ENCODE measurements at places on chromosomes 6 and 20.
A peak's percentile ranks its signal among the peaks of the same experiment; 100 is the strongest.

GRCh38 chr6:26044140-26045064, 42.8 kb upstream of the HFE start:
- DNase-seq, result no peak

DNA sequence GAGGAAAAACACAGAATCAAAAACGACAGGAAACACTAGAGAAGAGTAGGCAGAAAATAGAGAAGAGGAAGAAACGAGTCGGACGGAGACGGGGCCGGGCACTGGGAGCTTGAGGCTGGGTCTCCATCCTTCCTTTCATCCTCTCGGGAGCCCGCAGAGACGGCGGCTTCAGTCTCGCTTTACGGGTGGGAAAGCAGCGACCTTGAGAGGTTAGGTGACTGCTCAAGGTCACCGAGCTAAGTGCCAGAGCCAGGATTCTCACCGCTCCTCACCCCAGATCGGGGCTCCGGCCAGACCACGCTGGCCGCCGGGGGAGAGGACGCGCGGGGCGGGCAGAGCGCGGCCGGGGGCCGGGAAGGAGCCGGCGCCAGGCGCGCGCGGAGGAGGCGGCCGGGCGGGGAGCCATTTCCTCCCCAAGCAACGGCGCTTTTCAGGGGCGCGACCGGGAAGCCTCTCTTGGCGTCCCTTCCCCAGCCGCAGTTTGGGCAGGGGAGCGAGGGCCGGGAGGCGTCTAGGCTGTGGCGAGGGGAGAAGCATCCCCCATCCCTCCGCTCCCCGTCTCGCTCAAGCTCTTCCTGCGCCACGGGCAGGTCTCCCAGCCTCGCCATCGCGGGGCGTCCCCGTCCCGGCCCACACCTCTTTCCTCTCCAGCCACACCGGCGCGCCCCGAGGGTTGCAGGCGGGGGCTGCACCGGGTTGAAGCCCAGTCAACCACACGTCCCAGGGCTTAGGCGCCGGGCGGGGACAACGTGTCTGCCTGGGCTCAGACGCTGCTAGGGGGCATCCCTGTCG, 24.1 kb upstream of the MAP3K7 start:
- no peak for DNase-seq

DNA sequence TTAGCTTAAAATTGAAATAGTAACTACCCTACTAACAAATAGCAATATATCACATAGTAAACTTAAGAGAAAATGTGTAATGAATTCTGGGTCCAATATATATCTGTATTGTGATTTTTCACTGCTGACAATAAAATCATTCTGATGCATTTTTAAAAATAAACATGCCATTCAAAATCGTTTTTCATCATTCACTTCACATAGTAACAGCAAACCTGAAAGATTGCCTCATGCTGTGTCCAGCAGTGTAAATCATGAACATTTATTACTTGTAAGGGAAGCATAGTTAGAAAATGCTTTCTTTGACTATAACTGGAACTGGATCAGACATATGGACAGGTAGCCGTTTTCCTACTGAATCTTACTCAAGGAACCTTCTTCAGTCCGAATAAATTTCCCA, 446.1 kb downstream of the UTRN start:
- no peak for DNase-seq

GRCh38 chr6:163432300-163432699, 17.8 kb downstream of the QKI start:
- DNase-seq, result no peak

DNA sequence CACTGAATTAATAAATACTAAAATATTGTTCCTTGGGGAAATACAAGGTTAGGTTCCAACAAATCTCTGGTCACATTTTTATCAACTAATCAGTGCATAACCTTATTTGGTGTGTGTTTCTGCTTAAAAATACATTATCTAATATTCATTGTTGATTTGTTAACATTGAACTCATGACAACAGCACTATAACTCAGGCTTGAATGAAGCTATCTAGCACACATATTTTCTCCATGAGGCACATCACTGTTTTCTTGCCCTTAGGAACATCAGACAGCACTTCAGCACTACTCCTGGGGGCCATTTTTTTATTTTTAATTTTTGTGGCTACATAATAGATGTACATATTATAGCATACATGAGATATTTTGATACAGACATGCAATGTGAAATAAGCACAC, 277.2 kb upstream of the NT5E start:
- no peak for DNase-seq

GRCh38 chr6:85641522-85641896, 1.2 kb downstream of the SYNCRIP start:
- DNase-seq, result peak; percentile 47

GRCh38 chr6:167826896-167827582, at the start of gene AFDN:
AFDN (plus strand) TSS chr6:167826911; CDS start chr6:167827133, 222 bp downstream.
- DNase-seq, result no peak

- DNase-seq, result peak; percentile 60
These were observed 21.5 kb downstream of the FERMT1 start for GRCh38 chr20:6101346-6101745.

GRCh38 chr6:12869816-12870432, 153.4 kb downstream of the PHACTR1 start:
- no peak for DNase-seq

GRCh38 chr20:59948828-59949720, 8.9 kb downstream of the FAM217B start:
- DNase-seq, result peak; percentile 62

DNA sequence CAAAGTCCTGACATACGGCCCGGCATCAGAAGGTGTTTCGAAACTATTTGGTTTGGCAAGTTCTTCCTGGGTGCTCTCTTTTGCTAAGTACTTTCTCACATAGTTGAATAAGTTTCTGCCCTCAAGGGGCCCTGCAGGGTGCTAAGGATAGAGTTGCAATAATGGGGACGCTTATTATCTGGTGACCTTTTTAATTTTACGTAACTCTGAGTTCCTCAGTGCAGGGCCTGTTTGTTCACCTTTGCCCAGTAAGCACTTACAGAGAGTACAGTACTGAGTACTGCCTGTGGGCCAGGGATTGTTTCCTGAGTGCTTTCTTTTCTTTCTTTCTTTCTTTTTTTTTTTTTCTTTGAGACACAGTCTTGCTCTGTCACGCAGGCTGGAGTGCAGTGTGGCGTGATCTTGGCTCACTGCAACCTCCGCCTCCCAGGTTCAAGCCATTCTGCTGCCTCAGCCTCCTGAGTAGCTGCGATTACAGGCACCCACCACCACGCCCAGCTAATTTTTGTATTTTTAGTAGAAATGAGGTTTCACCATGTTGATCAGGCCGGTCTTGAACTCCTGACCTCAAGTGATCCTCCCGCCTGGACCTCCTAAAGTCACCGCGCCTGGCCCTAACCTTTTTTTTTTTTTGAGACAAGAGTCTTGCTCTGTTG, 4.5 kb upstream of the PXMP4 start:
- peak; percentile 46 for DNase-seq

- no peak for DNase-seq
These were observed 49.5 kb upstream of the ANKEF1 start for GRCh38 chr20:9985281-9985680.

GRCh38 chr6:7151381-7151780, 43.6 kb downstream of the RREB1 start:
- no peak for DNase-seq

DNA sequence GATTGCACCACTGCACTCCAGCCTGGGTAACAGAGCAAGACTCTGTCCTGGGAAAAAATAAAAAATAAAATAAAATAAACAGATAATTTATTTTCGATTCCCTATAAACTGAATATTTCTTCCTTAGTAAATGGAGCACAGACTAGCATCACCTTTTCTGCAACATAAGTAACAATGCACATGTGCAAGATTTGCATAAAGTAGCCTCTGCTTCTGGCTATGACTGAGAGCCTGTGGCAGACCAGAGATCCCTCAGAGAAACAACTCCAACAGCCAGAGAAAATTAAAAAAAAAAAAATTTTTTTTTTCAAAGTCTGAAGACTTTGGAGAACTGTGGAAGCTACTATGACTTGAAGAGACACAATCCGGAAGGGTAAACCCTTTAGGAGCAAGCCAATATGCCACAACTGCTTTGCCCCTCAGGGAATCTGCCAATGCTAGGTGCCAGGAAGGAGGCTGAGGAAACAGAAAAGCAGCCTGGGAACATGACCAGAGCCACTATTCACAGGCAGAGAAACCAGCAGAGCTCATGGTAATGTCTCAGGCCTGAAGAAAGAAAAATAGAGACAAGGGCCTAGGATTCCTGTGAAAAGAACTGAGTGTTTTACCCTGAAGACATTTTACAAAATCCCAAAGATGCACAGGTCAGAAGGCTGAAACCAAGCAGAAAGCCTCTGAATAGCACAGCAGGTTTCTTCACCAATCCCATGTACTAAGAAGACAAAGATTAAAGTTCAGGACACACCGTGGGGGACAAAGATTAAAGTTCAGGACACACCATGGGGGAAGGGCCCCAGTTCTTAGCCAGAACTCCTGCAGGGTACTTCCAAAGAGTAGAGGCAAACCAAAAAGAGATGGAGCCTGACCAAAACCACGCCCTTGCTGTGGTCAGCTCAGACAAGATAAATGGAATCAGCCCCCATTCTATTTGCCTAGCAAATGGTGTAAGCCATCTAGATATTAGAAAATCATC, 25.8 kb downstream of the B4GALT5 start:
- DNase-seq, result no peak

- DNase-seq, result no peak
These were observed 14.1 kb downstream of the DYNLRB1 start for GRCh38 chr20:34530342-34530741.

DNA sequence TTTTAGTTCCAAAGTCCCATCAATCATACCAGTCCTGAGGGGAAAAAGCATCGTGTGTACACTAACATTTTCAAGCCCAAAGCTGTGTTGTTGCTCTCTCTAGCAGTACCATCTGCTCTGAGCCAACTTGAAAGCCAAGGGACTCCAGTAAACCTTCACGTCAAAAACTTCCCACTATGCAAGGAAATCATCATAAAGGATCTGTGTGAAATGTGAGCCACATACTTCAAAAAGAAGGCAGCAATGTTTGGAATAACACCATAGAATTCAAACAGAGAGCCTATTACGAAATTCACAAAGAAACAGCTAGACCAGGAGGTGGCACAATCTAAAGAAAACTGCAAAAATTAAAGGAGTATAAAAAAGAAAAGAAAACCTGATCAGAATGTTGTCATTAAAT, 399.8 kb upstream of the EPHA7 start:
- no peak for DNase-seq

DNA sequence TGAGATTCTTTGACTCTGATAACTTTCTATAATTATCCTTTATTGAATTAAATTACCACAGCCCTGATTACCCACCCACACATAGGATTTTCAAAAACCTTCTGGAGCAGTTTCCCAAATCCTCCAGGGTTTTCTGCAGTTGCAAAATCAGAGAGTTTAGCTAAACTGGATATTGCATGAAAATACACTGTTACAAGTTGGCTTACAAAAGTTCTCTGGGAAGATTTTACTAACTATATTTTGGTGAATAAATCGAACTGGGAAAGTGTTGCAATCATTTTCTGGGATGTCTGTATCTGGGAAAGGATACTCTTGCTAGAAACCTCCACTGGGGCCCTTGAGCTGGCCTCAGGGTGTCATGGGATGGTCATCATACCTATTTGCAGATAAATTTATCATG, 97.6 kb upstream of the STMND1 start:
- no peak for DNase-seq

DNA sequence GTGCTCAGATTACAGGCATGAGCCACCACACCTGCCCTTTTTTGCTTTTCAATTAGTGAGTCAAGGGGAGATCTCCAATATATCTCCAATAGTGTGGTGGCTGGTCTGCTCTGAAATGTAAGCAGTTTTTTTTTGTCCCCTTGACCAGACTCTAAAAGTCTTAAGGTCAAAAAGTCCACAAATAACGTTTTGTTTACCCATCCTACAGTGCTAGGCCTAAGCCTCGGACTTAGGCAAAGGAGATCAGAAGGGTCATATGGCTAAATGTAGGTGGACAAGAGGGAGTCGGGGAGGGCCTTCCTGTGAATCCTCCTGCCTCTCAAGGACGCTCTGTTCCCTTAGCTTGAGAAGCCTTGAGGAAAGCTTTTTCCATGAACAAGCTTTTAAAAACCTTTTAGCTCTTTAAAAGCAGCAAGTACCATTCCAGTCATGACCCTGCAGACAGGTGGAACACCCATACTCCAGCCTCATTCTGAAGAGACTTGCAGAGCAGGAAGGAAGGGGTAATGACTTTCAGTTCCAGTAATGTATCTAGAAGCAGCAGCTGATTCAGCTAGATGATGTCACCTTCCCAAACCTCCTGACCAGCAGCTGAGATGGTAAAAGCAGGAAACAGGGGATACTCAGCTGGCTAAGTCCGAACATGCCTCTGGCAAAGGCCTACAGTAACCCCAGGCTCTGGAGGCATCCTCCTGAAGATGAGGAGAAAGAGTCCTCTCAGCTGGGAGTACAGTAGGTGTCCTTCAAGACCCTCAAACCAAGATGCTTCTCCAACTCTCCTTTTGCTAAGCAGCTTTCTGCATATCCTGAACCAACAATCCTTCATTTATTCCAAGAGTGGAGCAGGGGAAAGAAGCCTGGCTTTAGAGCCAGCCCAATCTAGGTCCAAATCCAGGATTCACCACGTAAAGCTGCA, 23.6 kb downstream of the BCL2L1 start:
- DNase-seq, result peak; percentile 100

DNA sequence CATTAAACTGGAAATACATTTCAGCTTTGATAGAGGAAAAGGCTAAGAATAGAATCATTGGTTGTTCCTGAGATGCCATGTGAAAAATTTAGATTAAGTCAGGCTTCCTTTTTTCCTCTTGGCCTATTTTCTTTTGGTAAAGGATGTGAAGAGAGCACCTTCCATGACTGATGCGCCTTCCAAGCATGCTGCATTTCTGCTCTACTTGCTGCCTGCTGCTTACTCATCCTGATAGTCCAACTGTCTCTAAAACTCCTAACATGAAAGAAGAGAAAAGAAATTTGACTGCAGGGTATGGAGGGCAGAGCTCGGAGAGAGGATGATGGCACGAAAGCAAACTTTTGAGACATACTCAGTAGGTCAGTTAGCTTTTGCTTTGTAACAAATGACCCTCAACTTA, 28.8 kb downstream of the SNAP25 start:
- DNase-seq, result no peak

DNA sequence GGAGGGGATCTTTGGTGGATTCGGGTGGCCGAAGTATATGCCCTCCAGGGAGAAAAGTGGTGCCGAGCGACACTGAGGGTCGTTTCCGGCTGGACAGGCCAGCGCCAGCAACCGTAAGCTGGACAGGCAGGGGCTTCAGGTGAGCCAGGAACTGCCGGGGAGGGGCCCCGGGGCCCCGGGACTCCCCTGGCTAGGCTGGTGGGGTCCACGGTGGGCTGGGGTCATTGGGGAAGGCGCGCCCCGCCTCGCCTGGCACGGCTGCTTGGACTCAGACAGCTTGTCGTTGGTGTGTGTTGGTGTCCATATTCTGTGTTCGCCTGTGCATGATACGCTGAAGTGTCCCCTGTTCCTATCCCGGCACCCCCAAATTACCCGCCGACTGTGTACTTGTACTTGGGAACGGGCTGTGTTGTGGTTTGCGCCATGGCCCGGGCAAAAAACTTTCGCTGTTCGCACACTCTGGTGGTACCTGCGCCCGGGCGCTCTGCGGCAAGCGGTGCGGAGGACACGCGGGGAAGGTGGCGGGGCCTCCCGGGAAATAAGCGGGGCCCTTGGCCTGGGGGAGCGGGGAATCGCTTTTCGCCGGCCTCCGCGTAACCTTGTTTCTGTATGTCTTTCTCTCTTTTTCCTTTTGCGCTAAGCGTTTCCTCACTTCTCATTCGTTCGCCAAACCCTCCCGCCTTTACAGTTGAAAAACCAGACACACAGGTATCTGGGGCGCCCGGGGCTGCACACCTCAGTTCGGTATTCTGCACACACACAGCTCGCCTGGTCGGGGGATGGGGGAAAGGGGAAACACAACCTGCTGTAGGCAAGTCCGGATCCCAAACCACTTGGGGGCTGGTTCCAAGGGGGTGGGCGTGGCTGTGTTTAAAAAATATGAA, 3.2 kb downstream of the GNAS start:
- DNase-seq, result peak; percentile 46
